ENCODE measurements at places on chromosomes 13 and 19. TPM values are rescaled to one million over a fixed set of nuclear protein-coding genes. Genes with fewer than 3 reads are reported as not detected.

LRRC4B gene
- total RNA-seq = 0.07 TPM

PDX1 gene
- not detected for total RNA-seq

C1QTNF9B gene
- total RNA-seq = not detected

URAD gene
- total RNA-seq = not detected

- peak; percentile 17 for DNase-seq
These were observed 48.7 kb downstream of the CCNE1 start for GRCh38 chr19:29860492-29860891.

DNA sequence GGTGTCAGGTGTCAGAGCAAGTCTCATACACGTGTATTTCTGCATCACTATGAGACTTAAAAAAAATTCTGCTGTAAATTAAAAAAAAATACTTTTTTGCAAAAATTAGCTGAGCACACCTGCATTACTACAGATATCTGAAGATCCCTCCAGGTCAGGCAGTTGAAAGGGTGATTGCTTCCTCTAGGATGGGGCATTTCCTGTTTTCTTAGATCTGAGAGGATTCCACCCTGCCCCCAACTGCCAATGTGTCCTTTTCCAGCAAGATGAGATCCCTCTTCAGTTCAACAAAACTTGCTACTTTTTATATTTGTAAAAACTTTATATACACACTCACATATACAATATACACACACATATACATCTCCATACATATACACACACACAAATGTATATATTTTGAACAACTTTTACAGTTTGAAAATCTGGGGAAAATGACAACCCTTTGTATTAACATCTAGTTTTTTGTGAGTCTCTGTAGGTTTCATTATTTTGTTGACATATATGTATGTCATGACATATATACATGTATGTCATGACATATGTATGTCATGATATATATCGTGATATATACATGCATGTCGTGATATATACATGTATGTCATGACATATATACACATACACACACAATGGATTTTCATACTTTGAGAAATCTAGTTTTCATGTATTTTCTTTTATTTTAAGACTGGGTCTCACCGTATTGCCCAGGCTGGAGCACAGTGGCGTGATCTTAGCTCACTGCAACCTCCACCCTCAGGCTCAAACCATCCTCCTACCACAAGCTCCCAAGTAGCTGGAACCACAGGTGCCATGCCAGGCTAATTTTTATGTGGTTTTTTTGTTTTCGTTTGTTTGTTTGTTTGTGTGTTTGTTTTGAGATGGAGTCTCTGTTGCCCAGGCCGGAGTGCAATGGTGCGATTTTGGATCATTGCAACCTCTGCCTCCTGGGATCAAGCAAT, 17.8 kb downstream of the ZNF813 start:
- DNase-seq = no peak

- no peak for DNase-seq
These were observed 9.9 kb downstream of the PLPP2 start for GRCh38 chr19:281156-281853.

GRCh38 chr13:91346850-91347201, 661 bp upstream of the MIR17HG start:
- no peak for DNase-seq

DNA sequence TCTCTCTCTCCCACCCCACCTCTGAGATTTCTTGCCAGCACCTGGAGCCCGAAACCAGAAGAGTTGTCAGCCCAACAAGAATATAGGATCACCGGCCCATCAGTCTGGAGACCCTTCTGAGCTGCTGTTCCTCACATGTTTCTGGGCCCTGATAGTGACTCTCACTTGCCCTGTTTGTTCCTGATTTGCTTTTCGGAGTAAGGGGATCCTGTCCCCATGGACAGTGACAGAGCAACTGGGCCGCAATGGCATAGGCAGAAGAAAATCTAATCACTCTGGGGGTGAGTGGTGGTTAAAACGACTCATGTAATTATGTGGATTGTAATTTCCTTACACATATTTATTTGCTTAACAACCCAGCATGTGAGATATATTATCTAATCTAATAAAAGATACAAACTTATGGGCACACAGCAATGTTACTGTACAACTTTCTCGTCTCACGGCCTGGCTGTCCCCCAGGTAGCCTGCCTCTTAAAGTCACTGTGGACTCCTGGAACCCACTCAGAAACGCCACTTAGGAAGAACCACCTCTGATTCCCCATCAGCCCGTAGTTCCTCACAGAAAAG, 663 bp upstream of the SMAD9 start:
- DNase-seq = no peak

GRCh38 chr13:110471156-110471832, 90.2 kb downstream of the RAB20 start:
- DNase-seq = no peak

Measured in HFFc6 (cell line).